Right atrium auricular region (tissue), 2 donors: ENCODE measurements at places on chromosomes 11 and 22. TPM values are rescaled to one million over a fixed set of nuclear protein-coding genes. Genes with fewer than 3 reads are reported as not detected.

The GGTLC3 gene
- total RNA-seq = not detected

The PISD gene
- total RNA-seq = 27.3 TPM

DNA sequence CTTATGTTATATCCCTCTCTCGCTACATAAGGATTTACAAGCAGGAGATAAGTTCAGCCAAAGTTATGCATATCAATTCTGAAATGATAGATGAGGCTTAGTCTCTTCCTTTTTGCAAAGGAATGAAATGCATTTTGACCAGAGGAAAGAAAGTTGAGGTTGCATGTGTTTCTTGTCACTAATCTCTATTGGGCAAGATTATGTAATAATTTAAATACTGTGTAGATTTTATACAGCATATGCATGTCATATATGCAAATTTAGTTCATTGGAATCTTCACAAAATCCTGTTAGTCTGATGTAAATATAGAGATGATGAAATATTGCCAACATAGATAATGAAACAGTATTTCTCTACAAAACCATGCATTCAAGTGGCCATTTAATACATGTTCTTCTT, 858.7 kb upstream of the RAG2 start:
- DNase-seq = no peak

GRCh38 chr22:48961705-48962104, 866.0 kb downstream of the BRD1 start:
- no peak for DNase-seq

DNA sequence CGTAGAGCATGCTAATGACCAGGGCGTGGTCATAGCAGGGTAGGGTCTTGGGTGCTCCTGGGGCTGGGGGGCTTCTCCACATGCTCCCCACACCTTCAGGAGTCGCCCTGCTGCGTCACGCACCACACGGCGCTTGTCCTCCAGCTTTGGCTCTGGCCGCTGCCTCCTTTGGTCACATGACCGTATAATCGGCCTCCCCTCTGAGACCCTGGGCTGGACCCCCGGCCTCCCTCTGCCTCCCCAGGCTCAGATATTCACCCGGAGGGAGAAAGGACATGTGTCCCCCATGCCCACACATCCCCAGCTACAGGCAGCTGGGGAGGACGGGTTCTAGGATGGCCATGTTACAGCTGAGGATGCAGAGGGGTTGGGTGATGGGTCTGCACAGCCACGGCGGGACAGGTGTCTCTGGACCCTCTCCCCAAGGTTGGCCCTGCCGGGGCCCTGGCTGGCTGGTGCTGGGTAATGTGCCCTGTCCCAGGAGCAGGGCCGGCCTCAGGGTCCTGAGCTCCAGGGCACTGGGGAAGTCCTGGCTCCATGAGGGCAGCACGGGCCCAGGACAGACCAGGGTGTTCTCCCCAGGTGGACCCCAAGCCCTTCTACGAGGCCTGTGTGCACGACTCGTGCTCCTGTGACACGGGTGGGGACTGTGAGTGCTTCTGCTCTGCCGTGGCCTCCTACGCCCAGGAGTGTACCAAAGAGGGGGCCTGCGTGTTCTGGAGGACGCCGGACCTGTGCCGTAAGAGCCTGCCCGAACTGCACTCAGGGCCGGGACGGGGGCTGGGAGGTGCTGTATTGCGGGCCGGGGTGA, 14.5 kb downstream of the MUC2 start:
- no peak for DNase-seq

GRCh38 chr22:27347951-27348350, 453.6 kb downstream of the MN1 start:
- no peak for DNase-seq

- DNase-seq = no peak
Measured at GRCh38 chr11:1781593-1781975, 17.9 kb upstream of the CTSD start.

DNA sequence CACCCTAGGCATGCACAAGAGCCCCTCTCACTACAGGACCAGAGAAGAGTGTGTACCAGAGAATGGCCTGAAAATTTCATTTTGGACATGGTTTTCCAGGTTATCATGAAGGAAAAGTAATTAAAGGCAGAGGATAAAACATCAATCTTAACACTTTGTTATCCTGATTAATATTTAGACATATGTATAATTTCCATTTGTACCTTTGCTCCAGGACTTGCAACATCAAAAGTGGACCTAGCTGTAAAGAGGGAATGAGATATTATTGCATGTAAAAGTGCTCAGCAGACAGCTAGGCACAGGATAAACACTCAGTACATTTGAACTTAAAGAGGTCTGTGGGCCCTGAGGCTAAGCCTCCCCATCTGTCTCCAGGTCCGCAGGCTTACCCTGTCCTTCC, 2.0 kb upstream of the SCN4B start:
- DNase-seq = no peak

DNA sequence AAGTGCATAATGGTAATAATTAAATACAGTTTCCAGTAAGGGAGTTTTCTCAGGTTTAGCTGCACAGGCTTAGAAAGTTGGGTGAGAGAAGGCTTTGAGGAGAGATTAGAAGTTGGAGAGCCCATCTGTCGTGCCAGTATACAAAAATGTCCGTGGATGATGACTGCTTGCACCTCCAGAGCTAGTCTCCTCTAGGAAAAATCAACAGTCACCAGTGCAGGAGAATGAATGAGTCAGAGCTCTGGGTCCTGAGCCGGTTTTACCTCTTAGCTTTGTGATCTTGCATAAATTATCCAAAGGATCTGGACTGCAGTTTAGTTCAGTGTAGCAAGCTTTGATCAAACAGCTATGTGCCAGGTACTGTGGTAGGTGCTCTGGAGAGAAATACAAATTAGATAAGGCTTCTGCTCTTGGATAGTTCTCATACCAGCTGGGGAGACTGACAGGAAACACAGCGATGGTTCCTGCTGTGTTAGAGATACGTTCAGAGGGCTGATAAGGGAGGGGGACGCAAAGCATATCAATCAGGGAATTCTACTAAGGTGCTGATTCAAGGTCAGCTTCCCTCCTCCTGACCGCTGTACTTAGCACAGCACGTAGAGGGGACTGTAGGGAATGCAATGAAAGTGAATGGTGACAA, 125.9 kb downstream of the TEAD1 start:
- DNase-seq = no peak

The HOATZ gene
- total RNA-seq = not detected

The CALCA gene
- total RNA-seq = not detected
